ENCODE measurements at places on chromosomes 13 and 19. TPM values are rescaled to one million over a fixed set of nuclear protein-coding genes. Genes with fewer than 3 reads are reported as not detected.

The C13orf42 gene
- total RNA-seq = not detected

The METTL21C gene
- total RNA-seq = not detected

The F2RL3 gene
- 0.68 TPM for total RNA-seq

The CD209 gene
- 0.32 TPM for total RNA-seq

The CCDC97 gene
- total RNA-seq = 13.4 TPM

The GPR18 gene
- not detected for total RNA-seq

The TSHZ3 gene
- total RNA-seq = 3.2 TPM

The CFAP97D2 gene
- not detected for total RNA-seq

The FGF22 gene
- 10.4 TPM for total RNA-seq
